ENCODE measurements at places on chromosomes 3 and 15.

GRCh38 chr3:72496051-72496670, 352.1 kb downstream of the SHQ1 start:
- no peak for DNase-seq
- H3K27ac ChIP-seq: no peak overlapping the region
- H3K4me1 ChIP-seq: peaks cover 3% of the 10 kb centered on the region
- no peak overlapping the region for H3K4me3 ChIP-seq
- H3K27me3 ChIP-seq: peaks cover 2% of the 10 kb centered on the region

DNA sequence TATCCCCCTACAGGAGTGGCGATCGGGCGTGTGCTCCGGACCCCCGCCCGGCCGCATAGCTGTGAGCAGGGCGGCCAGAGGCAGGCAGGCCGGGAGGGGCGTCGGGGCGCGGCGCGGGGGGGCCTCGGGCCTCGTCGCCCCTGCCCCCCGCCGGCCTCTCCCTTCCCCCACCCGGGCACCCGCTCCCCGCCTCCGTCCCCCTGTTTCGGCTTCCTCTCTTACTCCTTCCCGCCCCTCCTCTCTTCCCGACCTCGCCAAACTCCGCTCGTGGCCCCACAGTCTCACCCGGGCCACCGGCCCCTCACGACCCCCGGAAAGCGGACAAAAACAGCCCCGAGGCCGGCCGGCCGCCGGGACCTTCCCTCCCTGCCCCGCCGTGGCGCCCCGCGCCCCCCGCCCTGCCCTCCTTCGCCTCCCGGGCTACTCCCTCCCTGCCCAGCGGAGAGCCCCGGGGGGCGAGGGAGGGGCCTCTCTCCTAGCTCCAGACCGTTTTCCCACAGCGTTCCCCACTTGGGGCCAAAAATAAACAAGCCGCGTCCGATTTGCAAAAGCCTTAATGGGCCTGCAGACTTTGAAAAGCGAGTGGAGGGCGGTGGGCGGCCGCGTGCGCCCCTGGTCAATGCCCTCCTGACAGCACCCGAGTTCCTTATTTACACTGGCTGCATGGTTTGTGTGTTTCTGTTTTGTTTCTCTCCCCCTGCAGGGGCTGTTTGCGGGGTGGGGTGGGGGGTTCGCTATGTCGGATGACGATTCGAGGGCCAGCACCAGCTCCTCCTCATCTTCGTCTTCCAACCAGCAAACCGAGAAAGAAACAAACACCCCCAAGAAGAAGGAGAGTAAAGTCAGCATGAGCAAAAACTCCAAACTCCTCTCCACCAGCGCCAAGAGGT, 1.0 kb downstream of the UBE2E1 start:
- H3K27ac ChIP-seq: peak overlapping the region; percentile 91
- peak overlapping the region; percentile 91 for H3K4me3 ChIP-seq
- H3K4me1 ChIP-seq: peaks cover 44% of the 10 kb centered on the region
- H3K36me3 ChIP-seq: peaks cover 21% of the 10 kb centered on the region

GRCh38 chr3:152760591-152760990, 74.3 kb upstream of the P2RY1 start:
- H3K4me3 ChIP-seq: no peak overlapping the region
- no peaks in the 10 kb centered on the region for H3K27me3 ChIP-seq
- no peaks in the 10 kb centered on the region for H3K4me1 ChIP-seq
- H3K36me3 ChIP-seq: no peaks in the 10 kb centered on the region
- no peak overlapping the region for H3K27ac ChIP-seq
- no peak for DNase-seq

DNA sequence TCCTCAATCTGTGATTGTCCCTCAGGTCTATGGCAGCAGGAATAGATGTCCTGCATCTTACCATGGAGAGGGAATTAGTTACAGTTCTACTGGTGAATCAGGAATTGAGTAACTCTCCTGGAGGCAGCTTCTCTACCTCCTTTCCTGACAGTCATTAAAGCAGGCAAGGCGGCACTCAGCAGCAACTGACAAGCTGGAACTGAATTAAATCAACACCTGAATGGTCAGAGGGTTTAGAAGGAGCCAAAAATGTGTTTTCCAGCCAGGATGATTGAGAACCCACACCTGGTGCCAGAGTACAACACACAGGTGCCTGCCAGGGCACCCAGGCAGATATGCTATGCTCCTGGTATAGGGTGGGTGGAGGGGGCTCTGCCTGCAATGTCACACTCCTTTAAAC, 43.1 kb upstream of the TIPARP start:
- no peak for DNase-seq
- H3K27me3 ChIP-seq: no peaks in the 10 kb centered on the region
- no peaks in the 10 kb centered on the region for H3K36me3 ChIP-seq
- H3K4me3 ChIP-seq: no peak overlapping the region
- H3K27ac ChIP-seq: no peak overlapping the region
- H3K4me1 ChIP-seq: no peaks in the 10 kb centered on the region

GRCh38 chr3:51706788-51707731, at the start of gene GRM2:
TSS of gene GRM2 (plus strand) at chr3:51707068. CDS start at chr3:51708984, 1,916 bp downstream.
- H3K27me3 ChIP-seq: no peaks in the 10 kb centered on the region
- no peak within 1 kb of the TSS for H3K27ac ChIP-seq
- no peak within 1 kb of the TSS for H3K4me3 ChIP-seq
- H3K36me3 ChIP-seq: peaks cover 2% of the 10 kb centered on the region
- DNase-seq: peak; percentile 66

- H3K4me1 ChIP-seq: no peaks in the 10 kb centered on the region
- DNase-seq: no peak
- H3K4me3 ChIP-seq: no peak overlapping the region
- H3K27me3 ChIP-seq: no peaks in the 10 kb centered on the region
Measured at GRCh38 chr3:8560366-8561007, 58.9 kb downstream of the LMCD1 start.

- H3K4me3 ChIP-seq: no peak overlapping the region
- no peak overlapping the region for H3K27ac ChIP-seq
- H3K4me1 ChIP-seq: no peaks in the 10 kb centered on the region
- no peaks in the 10 kb centered on the region for H3K27me3 ChIP-seq
- no peaks in the 10 kb centered on the region for H3K36me3 ChIP-seq
- no peak for DNase-seq
Measured at GRCh38 chr3:77718311-77718710, 678.4 kb downstream of the ROBO2 start.
